ENCODE measurements at places on chromosomes 16 and 17. TPM values are rescaled to one million over a fixed set of nuclear protein-coding genes. Genes with fewer than 3 reads are reported as not detected.

- peaks cover 52% of the 10 kb centered on the region for H3K4me1 ChIP-seq
- H3K4me3 ChIP-seq = peak overlapping the region; percentile 96
- peak overlapping the region; percentile 100 for H3K27ac ChIP-seq
Measured at GRCh38 chr17:48047113-48047740, 932 bp upstream of the NFE2L1 start.

- peaks cover 50% of the 10 kb centered on the region for H3K4me1 ChIP-seq
- H3K27ac ChIP-seq = peak overlapping the region; percentile 82
- H3K27me3 ChIP-seq = no peaks in the 10 kb centered on the region
- no peak for DNase-seq
Measured at GRCh38 chr17:2083613-2084035, 28.7 kb downstream of the HIC1 start.

GRCh38 chr16:66014221-66014620 lies 352.3 kb upstream of the CDH5 start:
- no peaks in the 10 kb centered on the region for H3K4me1 ChIP-seq
- H3K4me3 ChIP-seq = no peak overlapping the region
- peaks cover 10% of the 10 kb centered on the region for H3K27me3 ChIP-seq
- no peak for DNase-seq

- peak overlapping the region; percentile 61 for H3K27ac ChIP-seq
- H3K36me3 ChIP-seq = peaks cover 10% of the 10 kb centered on the region
- peak overlapping the region; percentile 99 for H3K4me3 ChIP-seq
- DNase-seq = no peak
- peaks cover 13% of the 10 kb centered on the region for H3K27me3 ChIP-seq
Measured at GRCh38 chr17:38750044-38750311, 1.8 kb upstream of the PCGF2 start.

DNA sequence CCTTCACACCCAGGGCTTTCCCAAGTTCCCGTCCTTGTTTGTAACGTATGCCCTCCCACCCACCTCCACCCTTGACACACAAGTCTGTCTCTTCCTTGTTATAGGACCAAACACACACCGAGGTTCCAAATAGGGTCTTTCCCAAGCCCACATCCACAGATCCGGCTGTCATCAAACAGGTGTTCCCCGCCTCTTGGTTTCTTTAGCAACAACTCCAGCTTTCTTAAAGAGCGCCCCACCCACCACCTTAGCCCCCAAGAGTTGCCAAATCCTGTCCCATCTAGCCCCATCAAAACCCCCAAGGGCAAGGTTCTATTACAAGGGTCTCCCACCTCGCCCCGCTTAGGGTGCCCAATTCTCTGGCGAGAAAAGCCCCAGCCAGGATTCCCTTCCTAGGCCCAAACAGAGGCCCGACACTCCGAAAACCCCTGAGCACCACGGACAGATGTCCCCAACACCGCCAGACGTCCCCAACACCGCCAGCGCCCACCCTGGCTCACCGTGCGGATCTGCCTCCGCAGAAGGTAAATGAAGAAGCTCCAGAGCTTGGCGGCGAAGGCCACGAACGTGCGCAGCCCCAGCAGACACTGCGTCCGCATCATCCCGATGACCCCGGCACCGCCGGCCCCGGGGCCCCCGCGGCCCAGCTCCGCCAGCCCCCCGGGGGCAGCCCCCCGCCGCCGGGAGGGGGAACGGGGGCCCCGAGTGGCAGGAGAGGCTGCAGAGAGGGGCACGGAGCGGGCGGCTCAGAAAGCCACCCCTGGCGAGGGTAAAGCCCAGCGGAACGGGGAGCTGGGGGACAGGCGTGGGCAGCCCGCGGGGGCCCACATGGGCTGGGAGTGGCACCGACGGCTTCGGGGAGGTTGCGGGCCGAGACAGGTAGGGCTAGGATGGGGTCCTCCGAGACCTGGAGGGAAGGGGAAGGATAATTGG lies 573 bp downstream of the CTDNEP1 start:
- no peak for DNase-seq
- H3K36me3 ChIP-seq = peaks cover 22% of the 10 kb centered on the region
- peaks cover 37% of the 10 kb centered on the region for H3K4me1 ChIP-seq
- no peaks in the 10 kb centered on the region for H3K27me3 ChIP-seq
- peak overlapping the region; percentile 92 for H3K27ac ChIP-seq
- peak overlapping the region; percentile 97 for H3K4me3 ChIP-seq

GRCh38 chr16:57341441-57342303 lies 16.9 kb upstream of the CCL22 start:
- H3K27ac ChIP-seq = no peak overlapping the region
- no peaks in the 10 kb centered on the region for H3K27me3 ChIP-seq
- H3K36me3 ChIP-seq = no peaks in the 10 kb centered on the region
- H3K4me1 ChIP-seq = peaks cover 3% of the 10 kb centered on the region
- no peak overlapping the region for H3K4me3 ChIP-seq
- no peak for DNase-seq

GRCh38 chr16:17845031-17845430 lies 374.3 kb upstream of the XYLT1 start:
- H3K4me1 ChIP-seq = peaks cover under 1% of the 10 kb centered on the region
- peaks cover 12% of the 10 kb centered on the region for H3K27me3 ChIP-seq
- no peak overlapping the region for H3K27ac ChIP-seq
- no peak for DNase-seq
- no peaks in the 10 kb centered on the region for H3K36me3 ChIP-seq
- H3K4me3 ChIP-seq = no peak overlapping the region

- H3K36me3 ChIP-seq = no peaks in the 10 kb centered on the region
- peaks cover 65% of the 10 kb centered on the region for H3K27me3 ChIP-seq
- no peak within 1 kb of the TSS for H3K27ac ChIP-seq
- peak; percentile 88 for DNase-seq
Measured at GRCh38 chr17:49230636-49231562, at the start of gene PHOSPHO1. Gene PHOSPHO1 (minus strand): TSS chr17:49230787. CDS start chr17:49226691, 4,096 bp downstream.

DNA sequence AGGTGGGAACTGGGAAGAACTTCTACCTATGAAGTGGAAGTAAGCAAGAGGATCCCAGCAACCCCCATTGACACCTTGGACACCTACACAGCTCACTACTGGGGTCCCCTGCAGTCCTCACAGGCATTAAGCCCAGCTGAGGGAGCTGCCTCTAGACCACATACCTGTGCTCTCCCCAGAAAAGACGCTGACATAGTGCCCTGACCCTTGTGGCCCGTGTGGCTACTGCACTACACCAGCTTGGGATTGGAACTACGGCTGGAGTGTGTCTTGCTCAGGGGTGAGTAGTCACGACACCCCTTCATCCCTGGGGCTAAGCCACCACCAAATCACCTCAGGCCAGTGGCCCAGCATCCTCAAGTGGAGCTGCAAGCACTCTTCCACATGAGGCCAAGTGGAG lies 54.2 kb upstream of the NSRP1 start:
- H3K4me1 ChIP-seq = no peaks in the 10 kb centered on the region
- no peak overlapping the region for H3K4me3 ChIP-seq
- H3K27ac ChIP-seq = no peak overlapping the region
- DNase-seq = no peak
- H3K36me3 ChIP-seq = no peaks in the 10 kb centered on the region

GRCh38 chr16:26697807-26698206 lies 368.9 kb upstream of the C16orf82 start:
- H3K27ac ChIP-seq = no peak overlapping the region
- DNase-seq = no peak
- no peaks in the 10 kb centered on the region for H3K36me3 ChIP-seq
- H3K27me3 ChIP-seq = no peaks in the 10 kb centered on the region
- H3K4me3 ChIP-seq = no peak overlapping the region

DNA sequence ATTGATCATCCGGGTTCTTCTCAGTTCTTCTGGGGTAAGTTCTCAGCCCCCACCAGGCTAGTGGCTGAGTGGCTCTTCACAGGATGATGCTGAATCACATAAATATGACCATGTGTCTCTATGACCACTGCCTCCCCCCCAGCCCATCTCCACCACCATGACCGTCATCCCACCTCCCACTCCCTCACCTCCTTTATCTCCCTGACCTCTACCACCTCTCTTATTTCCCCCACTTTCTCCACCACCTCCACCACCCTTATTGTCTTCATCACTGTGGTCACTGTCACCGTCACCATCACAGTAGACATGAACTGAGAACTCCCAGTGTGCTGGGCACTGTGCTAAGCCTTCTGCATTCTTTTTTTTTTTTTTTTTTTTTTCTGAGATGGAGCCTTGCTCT lies 32.5 kb downstream of the RGS9 start:
- no peak for DNase-seq
- no peak overlapping the region for H3K4me3 ChIP-seq
- peaks cover 6% of the 10 kb centered on the region for H3K4me1 ChIP-seq
- H3K27ac ChIP-seq = no peak overlapping the region
- no peaks in the 10 kb centered on the region for H3K27me3 ChIP-seq

GRCh38 chr17:64418506-64419339 lies 28.1 kb upstream of the PECAM1 start:
- no peak overlapping the region for H3K4me3 ChIP-seq
- H3K27me3 ChIP-seq = peaks cover 4% of the 10 kb centered on the region
- H3K4me1 ChIP-seq = no peaks in the 10 kb centered on the region
- no peak overlapping the region for H3K27ac ChIP-seq

DNA sequence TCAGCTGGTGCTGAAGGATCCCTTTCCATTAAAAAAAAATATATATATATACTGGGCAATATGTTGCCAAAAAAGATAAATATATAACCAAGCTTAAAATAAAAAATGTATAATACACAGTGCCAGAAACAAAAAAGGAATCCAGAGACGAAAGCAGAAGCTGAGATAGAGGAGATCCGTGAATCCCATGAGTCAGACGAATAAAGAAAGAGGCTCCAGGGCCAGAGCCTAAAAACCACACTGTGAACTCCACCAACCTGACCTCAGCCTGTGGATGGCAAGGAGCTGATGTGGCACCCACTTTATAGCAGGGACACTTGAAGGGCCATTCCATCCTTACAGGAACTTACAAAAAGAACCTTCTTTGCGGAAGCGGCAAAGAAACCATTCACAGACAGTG lies 34.8 kb downstream of the PITPNM3 start:
- H3K36me3 ChIP-seq = no peaks in the 10 kb centered on the region
- no peak overlapping the region for H3K27ac ChIP-seq
- H3K4me1 ChIP-seq = no peaks in the 10 kb centered on the region
- no peaks in the 10 kb centered on the region for H3K27me3 ChIP-seq
- no peak overlapping the region for H3K4me3 ChIP-seq

GRCh38 chr17:49506282-49506681 lies 11.2 kb downstream of the NGFR start:
- H3K27me3 ChIP-seq = peaks cover 22% of the 10 kb centered on the region
- DNase-seq = no peak
- H3K4me1 ChIP-seq = peaks cover 31% of the 10 kb centered on the region
- no peak overlapping the region for H3K27ac ChIP-seq
- H3K4me3 ChIP-seq = no peak overlapping the region
- peaks cover 8% of the 10 kb centered on the region for H3K36me3 ChIP-seq

DNA sequence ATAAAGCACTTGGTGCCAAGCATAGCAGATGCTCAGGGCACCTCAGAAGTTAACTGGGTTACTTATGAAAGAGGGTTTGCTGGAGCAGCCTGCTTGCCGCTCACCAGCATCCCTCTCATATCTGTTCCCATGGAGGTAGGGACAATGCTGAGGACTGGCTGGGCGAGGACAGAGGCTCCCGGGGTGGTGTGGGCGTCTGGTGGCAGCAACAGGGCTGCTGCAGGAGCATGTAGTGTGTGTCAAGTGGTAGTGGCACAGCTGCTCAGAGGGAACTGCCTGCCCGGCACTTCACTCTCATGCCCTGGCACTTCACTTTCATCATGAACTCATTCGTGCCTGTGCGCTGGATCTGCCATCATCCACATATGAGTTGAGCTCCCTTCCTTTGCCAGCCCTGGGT lies 26.9 kb upstream of the ZNHIT3 start:
- H3K27ac ChIP-seq = no peak overlapping the region
- no peaks in the 10 kb centered on the region for H3K4me1 ChIP-seq
- H3K27me3 ChIP-seq = peaks cover 43% of the 10 kb centered on the region
- no peak for DNase-seq

DNA sequence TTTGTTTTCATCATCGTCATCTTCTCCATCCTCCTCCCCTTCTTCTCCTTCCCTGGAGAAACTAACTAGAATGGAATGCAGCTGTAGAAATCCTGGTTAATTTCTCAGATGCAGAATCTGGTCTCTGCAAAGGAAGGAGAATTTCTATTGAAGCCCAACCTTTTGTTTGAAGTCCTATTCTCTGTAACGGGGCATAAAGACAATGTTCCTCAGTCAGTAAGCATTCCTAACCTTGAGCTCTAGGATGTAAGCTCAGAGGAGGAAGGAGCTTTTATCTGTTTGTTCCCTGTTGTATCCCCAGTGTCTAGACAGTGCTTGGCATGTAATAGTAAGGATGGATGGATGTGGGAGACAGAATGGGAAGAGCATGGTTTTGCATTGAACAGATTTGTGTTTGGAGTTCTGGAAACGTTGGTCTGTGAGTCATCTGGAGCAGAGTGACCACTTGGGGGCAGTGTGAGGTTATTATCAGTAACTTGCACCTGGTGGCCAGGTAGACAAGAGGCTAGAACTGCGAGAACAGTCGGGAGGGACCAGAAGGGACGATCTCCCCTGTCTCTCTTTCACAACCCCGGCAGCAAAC lies 363.7 kb downstream of the SNX29 start:
- no peak for DNase-seq
- no peaks in the 10 kb centered on the region for H3K27me3 ChIP-seq
- no peak overlapping the region for H3K4me3 ChIP-seq
- no peaks in the 10 kb centered on the region for H3K36me3 ChIP-seq
- no peak overlapping the region for H3K27ac ChIP-seq

- H3K36me3 ChIP-seq = no peaks in the 10 kb centered on the region
- H3K27me3 ChIP-seq = peaks cover 10% of the 10 kb centered on the region
- H3K4me1 ChIP-seq = peaks cover 6% of the 10 kb centered on the region
- H3K4me3 ChIP-seq = no peak overlapping the region
Measured at GRCh38 chr16:25036561-25036960, 21.4 kb upstream of the ARHGAP17 start.

- H3K27ac ChIP-seq = no peak overlapping the region
- DNase-seq = no peak
- peaks cover 29% of the 10 kb centered on the region for H3K4me1 ChIP-seq
- no peak overlapping the region for H3K4me3 ChIP-seq
Measured at GRCh38 chr16:54460263-54460860, 173.8 kb upstream of the IRX3 start.

The GNGT2 gene
- total RNA-seq = 0.34 TPM

The HSF4 gene
- 11.1 TPM for total RNA-seq

The KRT23 gene
- 49.7 TPM for total RNA-seq

The CHAD gene
- not detected for total RNA-seq

The ANKRD40CL gene
- not detected for total RNA-seq

The DNAAF8 gene
- 0.74 TPM for total RNA-seq

The CCL2 gene
- total RNA-seq = 3.4 TPM

The ZNF624 gene
- total RNA-seq = 9.1 TPM

The TNP2 gene
- not detected for total RNA-seq

The GRB7 gene
- 31.8 TPM for total RNA-seq

The LRRC75A gene
- 2.9 TPM for total RNA-seq

The PRSS8 gene
- 205 TPM for total RNA-seq

The SOCS7 gene
- total RNA-seq = 25.8 TPM

The SLC6A2 gene
- total RNA-seq = 12.7 TPM

The KRTAP3-2 gene
- total RNA-seq = not detected

The TP53TG3F gene
- not detected for total RNA-seq

The ACBD4 gene
- 9.8 TPM for total RNA-seq

The AMDHD2 gene
- 61.8 TPM for total RNA-seq

The GALR2 gene
- 0.94 TPM for total RNA-seq
